ENCODE measurements at places on chromosomes 1 and 21.

DNA sequence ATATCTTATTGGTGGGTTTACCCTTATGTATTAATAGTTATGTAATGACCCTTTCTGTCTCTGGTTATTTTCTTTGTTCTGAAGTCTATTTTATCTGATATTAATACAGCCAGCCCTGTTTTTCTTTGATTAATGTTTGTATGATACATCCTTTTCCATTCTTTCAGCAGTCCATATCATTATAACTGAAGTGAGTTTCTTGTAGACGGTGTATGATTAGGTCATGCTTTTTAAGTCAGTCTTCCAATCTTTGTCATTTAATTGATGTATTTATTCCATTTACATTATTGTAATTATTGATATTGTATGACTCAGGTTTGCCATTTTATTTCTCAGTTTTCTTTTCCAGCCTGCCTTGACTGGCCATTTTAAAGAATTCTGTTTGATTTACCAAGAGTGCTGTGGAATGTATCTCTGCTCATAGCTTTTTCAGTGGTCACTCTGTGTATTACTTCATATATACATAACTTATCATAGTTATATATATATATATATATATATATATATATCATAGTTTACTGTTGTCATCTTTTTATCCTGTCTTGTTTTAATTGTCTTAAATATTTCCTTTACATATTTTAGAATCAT is 10.5 kb downstream of the RAB4A start:
- no peaks in the 10 kb centered on the region for H3K27me3 ChIP-seq
- no peak for DNase-seq
- H3K4me3 ChIP-seq, result no peak overlapping the region
- H3K36me3 ChIP-seq, result peaks cover 18% of the 10 kb centered on the region

- no peaks in the 10 kb centered on the region for H3K4me1 ChIP-seq
- no peak overlapping the region for H3K4me3 ChIP-seq
- H3K27ac ChIP-seq, result no peak overlapping the region
- peaks cover 41% of the 10 kb centered on the region for H3K27me3 ChIP-seq
- no peak for DNase-seq
Observed at GRCh38 chr1:156912861-156913808, 7.3 kb upstream of the LRRC71 start.

DNA sequence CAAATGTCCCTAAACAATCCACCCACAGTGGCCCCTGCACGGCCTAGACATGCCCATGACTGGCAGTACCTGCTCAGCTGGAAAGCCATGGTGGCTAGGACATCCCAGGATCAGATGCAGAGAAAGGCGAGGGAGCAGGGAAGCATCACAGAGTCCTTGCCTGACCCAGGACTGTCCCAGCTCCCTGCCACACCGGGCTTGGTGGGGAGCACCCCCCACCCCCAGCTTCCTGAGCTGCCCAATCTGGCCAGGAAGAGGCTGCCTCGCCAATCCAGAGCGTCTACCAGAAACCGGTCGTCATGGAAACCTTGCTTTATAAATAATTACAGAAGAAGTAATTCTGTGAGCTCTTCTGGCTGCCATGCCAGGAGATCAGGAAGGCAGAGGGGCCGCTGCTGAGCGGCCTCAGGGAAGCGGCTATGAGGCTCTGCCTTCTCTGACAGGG is 34.8 kb downstream of the ACOT7 start:
- H3K27me3 ChIP-seq, result no peaks in the 10 kb centered on the region
- peaks cover 5% of the 10 kb centered on the region for H3K36me3 ChIP-seq
- H3K4me1 ChIP-seq, result peaks cover 36% of the 10 kb centered on the region
- H3K4me3 ChIP-seq, result peak overlapping the region; percentile 53

GRCh38 chr1:223664106-223664505 is 1.4 kb downstream of the CAPN8 start:
- DNase-seq, result no peak
- H3K36me3 ChIP-seq, result no peaks in the 10 kb centered on the region
- H3K27ac ChIP-seq, result no peak overlapping the region
- H3K4me3 ChIP-seq, result no peak overlapping the region
- H3K4me1 ChIP-seq, result no peaks in the 10 kb centered on the region
- H3K27me3 ChIP-seq, result peaks cover 31% of the 10 kb centered on the region

- peaks cover 49% of the 10 kb centered on the region for H3K4me1 ChIP-seq
- no peak overlapping the region for H3K4me3 ChIP-seq
- peak overlapping the region; percentile 5 for H3K27ac ChIP-seq
- peaks cover 21% of the 10 kb centered on the region for H3K36me3 ChIP-seq
Observed at GRCh38 chr1:160541622-160542302, 18.7 kb upstream of the SLAMF6 start.

DNA sequence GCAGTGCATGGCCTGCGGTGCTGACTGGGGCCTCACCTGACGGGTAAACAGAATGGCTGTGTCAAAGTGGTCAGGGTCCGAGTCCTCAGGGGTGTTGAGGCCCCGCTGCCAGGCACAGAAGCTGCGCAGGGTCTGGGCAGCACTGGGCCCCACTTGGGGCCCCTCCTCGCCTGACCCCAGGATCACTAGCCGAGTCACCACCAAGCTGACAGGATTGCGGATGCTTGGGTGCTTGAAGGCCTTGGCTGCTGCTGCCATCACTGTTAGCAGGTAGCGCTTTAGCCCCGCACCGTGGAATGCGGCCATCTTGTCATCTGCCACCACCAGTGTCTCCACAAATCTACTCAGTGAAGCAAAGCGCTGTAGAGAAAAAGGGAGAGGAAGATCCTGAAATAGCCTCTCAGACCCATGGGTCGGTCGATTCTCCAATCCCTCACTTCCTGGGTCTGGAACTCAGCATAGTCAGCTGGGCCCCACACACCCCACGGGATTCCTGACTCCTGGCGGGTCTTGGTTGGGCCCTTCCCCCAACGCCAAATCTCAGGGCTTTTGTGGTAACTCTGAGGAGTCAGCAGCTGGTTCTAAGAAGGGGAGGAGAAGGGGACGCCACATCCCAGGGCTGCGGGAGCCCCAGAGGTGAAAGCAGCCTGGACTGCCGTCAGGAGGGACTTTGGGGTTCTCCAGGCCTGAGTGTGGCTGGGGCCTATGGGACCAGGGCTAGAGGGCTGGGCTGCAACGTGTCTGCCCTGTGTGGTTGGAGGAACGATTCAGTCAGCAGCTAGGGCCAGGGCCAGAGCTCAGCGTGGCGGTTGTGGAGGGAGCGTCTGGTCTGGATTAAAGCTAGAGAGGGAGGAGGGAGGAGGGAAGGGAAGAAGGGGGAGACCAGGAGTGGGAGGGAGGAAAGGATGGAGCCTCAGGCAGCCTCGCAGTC is 2.1 kb downstream of the ADAMTS4 start:
- no peaks in the 10 kb centered on the region for H3K36me3 ChIP-seq
- H3K4me1 ChIP-seq, result peaks cover 59% of the 10 kb centered on the region
- no peaks in the 10 kb centered on the region for H3K27me3 ChIP-seq
- DNase-seq, result no peak
- no peak overlapping the region for H3K27ac ChIP-seq
- H3K4me3 ChIP-seq, result no peak overlapping the region

- H3K4me3 ChIP-seq, result no peak overlapping the region
- H3K4me1 ChIP-seq, result no peaks in the 10 kb centered on the region
- no peak for DNase-seq
- H3K27me3 ChIP-seq, result peaks cover 8% of the 10 kb centered on the region
- no peak overlapping the region for H3K27ac ChIP-seq
Observed at GRCh38 chr1:220313576-220313975, 41.3 kb upstream of the RAB3GAP2 start.
